Stimulated activated CD4-positive, alpha-beta T cell treated with anti-CD3 and anti-CD28 coated beads, Interleukin-12 subunit alpha, Interleukin-12 subunit beta, amount 100 ng/mL, for 4 hours (primary cell): ENCODE measurements at places on chromosomes 1 and 21.

DNA sequence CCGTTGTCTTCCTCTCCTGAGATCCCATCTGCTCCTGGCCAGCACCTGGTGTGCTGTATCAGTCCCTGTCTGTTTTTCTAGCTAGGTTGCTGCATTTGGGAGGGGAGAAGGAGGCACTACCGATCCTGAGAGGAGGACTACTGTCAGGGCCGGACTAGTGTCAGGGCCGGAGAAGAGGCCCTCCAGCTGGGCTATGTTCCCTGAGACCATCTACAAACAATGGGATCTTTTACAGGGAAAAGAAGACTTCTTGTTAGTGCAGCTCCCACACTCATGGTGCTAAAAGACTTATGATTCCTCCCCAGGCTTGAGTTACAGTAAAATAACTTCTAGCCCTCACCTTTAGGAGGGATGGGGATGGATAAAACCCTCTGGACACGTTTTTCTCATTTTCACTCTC lies 141.0 kb upstream of the TNR start:
- no peak for DNase-seq

- no peak for DNase-seq
Measured at GRCh38 chr1:206909883-206910318, 11.8 kb downstream of the FCMR start.

DNA sequence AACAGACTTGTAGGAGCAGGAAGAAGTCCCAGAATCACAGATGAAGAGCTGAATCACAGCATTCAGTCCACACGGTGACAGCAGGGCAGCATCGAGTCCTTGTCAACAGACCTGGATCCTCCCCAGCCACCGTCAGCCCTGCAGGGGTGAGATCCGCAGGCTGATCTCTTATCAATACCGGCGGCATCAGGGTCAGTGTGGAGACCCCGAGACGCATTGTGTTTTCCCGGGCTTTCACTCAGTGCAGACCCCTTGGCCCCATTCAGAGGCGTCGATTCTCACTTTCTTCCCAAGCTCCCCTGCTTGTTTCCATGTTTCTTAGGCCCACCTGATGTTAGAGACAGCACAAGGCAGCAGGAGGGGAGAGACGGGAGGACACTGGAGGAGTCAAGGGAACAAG lies 609.6 kb downstream of the PTPRU start:
- DNase-seq: no peak

DNA sequence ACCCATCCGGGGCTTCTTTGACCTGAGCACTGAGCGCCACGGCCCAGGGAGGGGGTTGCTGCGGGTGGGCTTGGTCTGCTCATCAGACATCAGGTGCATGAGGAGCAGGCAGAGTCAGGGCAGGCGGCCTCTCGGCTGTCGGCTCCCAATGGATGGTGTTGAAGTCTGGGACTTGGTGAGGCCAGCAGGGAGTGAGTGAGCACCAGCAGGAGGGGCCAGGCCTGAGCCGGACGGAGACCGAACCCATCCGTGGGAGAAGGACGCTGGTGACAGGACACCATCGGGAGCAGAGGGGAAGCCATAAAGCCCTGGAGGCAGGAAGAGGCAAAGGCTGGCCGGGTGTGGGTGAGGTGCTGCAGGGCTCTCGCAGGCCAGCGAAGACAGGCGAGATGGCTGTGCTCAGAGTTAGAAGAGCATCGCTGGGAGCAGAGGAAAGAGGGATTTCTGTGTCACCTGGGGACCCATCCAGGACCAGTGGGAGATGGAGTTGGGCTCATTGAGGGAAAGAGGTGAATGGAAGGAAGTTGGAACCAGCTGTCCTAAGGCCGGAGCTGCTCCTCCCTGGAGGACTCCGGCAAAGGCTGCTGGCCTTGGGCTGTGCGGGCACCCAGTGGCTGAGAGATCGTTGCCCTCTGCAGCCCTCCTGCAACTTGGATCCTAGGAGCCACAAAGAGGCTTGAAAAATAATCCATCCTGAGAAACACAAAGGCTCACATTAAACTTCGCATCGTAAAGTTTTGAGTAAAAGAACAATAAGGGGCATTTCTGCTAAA lies 49.9 kb downstream of the PDE9A start:
- DNase-seq: no peak

GRCh38 chr1:234562334-234562733 lies 47.6 kb downstream of the IRF2BP2 start:
- no peak for DNase-seq

GRCh38 chr1:89356658-89357400 lies 7.0 kb upstream of the GBP6 start:
- no peak for DNase-seq

- no peak for DNase-seq
Measured at GRCh38 chr1:170624146-170624545, 39.8 kb upstream of the PRRX1 start.
